ENCODE measurements at places on chromosomes 13 and 19.

GRCh38 chr19:7633698-7634097 lies at the start of gene PCP2:
TSS of gene PCP2 (minus strand) at chr19:7633719. CDS start at chr19:7633457, 262 bp downstream.
- no peak for DNase-seq

DNA sequence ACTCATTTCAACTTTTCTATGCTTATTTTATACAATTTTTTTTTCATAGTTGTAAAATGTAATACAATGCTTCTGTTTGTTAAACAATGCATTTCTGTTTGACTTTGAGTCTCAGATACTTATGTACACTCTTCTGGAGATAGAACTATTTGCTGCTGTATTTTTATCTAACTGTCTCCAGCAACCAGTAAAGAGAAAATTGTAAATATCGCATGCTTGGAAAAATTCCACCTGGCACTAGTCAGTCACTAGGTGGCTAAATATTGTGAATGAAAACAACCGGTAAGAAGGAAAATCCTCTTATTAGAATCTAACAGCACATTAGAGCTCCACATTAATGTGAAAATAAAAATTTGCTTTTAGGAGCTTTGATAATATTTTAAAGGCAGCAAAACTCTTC lies 876.5 kb downstream of the PCDH9 start:
- no peak for DNase-seq

DNA sequence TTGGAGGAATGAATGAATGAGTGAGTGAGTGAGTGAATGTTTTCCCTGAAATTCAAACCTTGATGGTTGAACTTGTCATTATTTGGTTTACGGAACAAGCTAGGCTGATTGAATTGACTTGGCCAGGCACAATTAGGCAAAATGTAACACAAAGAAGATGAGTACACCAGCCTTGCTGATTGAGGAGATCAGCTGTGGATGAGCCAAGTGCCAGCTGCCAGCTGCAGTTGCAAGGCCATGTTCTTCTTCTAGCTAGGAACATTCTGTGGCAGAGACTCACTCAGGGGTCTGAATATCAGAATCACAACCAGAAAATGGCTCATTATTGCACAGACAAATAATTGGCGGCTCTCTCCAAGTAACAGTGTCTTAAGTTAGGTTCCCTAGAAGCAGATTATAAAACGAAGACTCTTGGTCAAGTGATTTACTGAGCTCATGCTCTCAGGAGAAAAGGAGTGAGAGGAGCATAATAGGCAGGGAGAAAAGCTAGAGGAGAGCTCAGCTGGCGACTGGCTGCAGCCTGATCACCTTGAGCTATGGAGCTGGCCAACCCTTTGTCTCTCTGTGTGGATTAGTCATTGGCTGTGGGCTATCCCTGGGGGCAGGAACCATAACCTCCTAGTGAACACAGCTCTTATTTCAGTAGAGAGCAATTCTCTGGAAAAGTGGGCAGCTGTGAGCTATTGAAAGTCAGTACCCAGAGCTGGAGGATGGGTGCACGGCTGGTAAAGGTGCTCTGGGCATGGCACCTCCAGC lies 225.3 kb upstream of the SERP2 start:
- DNase-seq, result peak; percentile 32

DNA sequence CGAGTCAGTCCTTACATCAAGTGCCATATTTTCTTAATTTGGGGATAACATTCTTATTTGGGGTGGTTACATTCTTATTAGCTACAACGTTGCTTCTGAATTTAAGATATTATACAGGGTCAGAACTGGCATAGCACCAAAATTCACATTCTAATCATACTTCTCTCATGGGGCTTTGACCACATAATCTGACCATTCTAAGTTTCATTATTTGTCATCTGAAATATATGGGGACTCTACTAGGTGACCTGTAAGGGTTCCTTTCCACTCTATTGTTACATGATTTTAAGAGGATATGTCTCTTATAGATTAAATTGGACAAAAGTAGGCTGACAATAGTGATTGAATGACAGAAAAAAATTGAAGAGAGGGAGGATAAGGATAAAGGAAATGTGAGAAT lies 536.5 kb downstream of the KCTD12 start:
- DNase-seq, result no peak

- DNase-seq, result no peak
Observed at GRCh38 chr19:41373993-41374392, 2.3 kb upstream of the TMEM91 start.

GRCh38 chr13:27960362-27961226 lies 8.5 kb downstream of the CDX2 start:
- peak; percentile 86 for DNase-seq

GRCh38 chr19:38155453-38155852 lies 68.6 kb downstream of the DPF1 start:
- peak; percentile 20 for DNase-seq

DNA sequence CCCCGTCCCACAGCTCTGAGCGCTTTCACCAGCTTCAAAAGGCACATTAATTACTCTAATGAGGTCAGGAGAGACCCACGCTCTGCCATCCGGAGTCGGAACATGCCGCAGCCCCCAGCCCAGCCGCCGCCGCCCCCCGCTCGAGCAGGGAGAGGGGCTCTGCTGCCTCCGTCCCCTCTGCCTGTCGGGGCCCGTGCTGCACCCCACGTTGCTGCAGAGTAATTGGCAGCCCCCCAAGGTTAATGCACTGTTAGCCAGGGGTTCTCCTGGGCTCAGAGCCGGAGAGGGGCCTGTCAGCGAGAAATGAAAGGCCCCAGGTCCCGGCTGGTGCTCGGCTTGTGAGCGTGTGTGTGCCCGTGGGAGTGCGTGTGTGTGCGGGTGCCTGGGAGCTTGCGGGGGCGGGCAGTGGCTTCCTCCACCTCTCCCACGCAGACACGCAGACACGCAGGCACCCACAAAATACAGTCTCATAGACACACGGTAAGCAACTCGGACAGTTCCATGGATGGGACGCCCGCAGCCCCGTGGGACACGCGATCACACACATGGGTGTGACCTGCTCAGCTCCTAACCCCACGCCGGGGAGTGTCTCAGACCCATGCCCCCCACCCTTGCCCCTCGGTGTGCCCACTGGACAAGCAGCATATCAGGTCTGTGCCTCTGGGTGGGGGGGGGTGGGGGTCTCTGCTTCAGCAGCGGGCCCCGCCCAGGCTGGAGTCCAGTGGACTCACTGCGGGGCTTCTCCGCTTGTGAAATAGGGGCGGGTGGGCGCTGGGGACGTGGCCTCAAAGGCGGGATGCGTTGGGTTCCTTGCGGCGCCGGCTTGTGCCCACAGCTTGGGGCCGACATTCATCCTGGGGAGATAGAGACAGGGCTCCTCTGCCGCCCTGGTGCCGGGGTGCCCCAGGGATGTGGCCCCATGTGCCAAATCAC lies 4.8 kb upstream of the EFNA2 start:
- no peak for DNase-seq

DNA sequence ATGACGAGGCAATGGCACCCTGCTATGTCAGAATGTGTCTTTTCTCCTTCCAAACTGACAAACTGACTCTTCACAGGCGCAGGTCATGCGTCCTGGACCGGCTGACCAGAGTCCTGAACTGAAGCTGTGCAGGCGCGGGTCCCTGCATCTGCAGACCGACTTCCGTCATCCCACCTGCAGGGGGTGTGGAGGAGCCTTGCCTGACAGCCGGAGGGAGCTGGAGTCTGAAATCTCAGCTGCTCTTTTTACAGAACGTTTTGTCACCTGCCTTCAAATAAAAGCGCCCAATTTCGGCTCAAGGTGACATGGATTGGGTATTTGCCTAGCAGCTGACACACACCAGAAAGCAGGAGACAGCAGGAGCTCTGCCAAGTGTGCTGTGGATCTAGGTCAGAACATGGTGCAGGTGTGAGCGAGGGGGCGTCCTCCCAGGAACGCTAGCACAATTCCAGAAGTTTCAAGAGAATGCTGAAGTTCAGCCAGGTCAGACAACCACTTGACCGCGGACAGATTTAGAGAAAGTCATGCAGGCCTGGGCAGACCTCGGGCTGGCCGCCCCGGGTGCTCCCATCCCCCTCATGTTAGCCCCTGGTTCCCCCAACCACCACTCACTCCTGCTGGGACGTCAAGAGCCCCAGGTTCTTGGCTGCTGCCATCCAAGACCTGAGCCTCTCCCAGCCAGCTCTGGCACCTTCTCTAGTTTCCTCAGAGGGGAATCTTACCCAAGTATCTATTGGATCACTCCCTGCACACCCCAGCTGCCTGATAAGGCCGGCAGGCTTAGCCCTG lies 32.8 kb downstream of the ELL start:
- peak; percentile 63 for DNase-seq

DNA sequence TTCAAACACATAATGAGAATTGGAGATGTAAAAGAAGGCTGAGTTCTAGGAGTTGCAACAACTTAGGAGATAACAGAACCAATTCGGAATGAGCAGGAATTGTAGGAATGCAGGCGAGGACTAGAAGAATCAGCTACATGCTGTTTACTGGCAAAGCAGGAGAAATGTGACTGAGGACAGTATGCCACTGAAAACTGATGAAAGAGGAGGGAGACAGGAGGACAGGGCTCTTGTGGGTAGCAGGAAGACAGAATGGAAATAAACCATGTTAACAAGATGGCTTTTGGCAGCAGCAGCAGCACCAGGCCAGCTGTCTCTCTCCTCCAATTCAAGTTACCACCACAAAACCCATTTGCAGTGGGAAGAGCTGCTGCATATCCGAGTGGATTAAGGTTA lies 91.0 kb upstream of the SLC15A1 start:
- DNase-seq, result peak; percentile 70

DNA sequence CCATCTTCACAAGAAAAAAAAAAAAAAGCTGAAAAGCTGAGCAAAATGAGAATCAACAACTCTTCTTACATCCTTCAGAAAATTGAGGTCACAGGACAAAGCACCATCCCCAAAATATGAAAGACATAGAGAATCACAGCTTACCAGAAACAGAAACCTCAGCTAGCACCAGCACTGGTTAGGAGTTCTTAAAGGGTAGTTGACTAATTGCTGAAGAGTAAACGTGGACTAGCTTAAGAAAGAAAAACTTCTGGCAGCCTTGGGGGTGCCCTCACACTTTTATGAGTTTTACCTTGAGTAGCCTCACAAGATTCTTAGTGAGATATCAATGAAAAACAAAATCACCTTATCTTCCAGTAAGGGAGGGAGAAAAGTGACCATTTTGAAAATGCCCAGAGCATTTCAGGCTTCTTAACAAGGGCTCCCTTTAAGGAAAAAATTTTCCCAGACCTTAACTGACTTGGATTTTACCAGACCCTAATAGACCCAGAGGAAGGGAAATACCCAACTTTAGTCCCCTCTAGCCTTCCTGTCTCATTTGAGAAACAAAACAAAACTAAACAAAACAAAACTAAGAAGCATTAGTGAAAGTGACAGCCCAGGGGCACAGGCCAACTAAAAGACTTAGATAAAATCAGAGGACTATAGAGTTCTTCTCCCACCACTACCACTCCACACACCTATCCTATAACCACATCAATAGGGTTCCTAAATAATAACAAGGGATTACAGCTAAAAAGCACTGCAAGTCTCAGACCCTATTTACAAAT lies 888.6 kb downstream of the DIAPH3 start:
- no peak for DNase-seq

GRCh38 chr13:48728876-48729275 lies 75.1 kb downstream of the CYSLTR2 start:
- no peak for DNase-seq

DNA sequence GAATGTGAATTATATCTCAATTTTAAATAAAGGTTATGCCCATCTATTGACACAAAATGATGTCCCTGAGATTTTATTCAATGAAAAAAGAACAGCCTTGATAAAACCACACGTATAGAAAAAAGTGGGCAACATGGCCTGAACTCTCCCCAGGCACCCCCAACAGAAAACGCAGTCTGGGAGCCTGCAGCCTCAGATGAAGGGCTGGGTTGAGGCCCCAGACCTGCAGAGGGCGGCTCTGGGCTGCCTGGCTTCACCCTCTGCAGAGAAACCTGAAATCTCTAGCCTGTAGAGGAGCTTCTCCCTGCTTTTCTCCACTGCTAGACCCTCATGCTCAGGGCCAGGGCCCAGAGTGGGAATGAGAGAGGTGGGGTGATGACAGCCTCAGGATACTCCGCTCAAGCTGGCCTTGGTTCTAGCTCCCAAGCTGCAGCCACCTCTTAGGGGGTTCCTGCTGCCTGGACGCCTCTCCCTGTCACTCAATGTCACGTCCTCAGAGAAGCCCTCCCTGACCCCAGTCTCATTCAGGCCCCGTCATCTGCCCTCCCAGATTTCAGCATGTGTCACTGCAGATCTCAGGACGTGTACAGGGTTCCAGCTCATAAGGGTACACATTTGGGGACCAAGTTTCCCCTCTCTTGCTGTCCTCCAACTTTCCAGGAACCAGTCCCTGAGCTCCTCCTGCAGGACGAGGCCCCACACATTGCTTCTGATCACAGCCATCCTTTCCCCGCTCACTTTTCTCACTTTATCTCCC lies 1.8 kb downstream of the MBD3 start:
- peak; percentile 61 for DNase-seq

GRCh38 chr19:28887920-28888618 lies 324.9 kb downstream of the UQCRFS1 start:
- DNase-seq, result peak; percentile 28

- DNase-seq, result peak; percentile 99
Observed at GRCh38 chr19:2543463-2544442, 67.8 kb downstream of the GADD45B start.

DNA sequence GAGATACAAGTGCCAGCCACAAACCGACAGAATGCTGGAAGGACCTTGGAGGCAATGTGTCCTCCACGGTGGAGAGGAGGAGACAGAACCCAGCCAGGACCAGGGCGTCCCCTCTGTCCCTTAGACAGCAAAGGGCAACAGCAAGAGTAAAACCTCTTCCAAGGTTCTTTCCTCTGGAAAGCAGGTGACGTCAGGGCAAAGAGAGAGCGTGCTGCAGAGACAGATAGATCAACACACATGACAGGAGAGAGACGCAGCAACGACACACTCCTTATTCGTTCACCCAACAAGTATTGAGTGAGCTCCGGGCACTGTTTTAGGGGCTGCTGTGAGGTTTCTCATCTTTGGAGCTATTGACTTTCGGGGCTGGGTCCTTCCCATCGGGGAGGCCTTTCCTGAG lies 1.3 kb upstream of the GALP start:
- no peak for DNase-seq

- no peak for DNase-seq
Observed at GRCh38 chr19:13208672-13209483, 58.7 kb downstream of the IER2 start.

DNA sequence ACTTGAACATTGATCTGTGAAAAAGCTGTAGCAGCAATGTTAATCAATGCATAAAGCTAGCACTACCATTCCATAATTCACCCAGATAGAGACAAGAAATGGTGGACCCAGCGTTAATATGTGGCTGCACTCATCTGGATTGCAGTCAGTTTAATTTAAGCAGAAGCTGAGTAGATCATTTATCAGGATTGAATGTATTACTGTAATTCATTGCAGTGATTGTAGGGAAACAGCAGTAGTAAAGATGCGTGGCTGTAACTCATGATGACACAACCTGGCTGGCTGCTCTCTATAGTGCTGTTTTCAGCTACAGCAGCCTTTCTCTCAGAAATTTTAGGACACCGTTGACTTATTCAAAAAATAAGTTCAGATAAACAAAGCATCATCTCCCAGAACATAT lies 499.5 kb upstream of the SLITRK6 start:
- DNase-seq, result no peak

GRCh38 chr13:92821324-92821723 lies 405.3 kb upstream of the GPC6 start:
- DNase-seq, result peak; percentile 45

- DNase-seq, result no peak
Observed at GRCh38 chr13:91312324-91312723, 35.2 kb upstream of the MIR17HG start.
